Activated naive CD8-positive, alpha-beta T cell treated with anti-CD3 and anti-CD28 coated beads, Interleukin-2, amount 10 ng/mL, durations not matched to agents 7 days and 5 days (primary cell): ENCODE measurements at places on chromosomes 16 and 17.

DNA sequence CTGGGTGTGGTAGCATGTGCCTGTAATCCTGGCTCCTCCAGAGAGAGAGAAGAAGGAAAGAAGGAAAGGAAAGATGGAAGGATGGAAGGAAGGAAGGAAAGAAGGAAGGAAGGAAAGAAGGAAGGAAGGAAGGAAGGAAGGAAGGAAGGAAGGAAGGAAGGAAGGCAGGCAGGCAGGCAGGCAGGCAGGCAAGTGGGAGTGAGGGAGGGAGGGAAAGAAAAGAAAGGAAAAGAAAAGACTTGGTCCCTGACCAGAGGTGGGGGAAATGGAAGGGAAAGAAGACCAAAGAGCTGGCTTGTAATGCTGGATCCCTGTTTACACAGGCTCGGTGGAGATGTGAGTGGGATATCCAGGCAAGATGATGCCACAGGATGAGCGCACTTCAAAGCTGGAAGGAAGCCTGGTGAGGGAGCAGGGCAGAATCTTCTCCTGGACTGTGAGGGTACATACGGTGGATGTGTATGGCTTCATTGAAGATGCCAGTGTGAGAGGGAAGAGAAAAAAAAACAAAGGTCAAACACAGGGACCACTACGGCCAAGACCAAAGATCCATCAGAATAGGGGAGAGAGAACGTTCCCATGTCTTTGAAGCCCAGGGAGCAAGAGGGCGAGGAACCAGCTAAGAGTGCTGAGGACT is 2.1 kb downstream of the CES1 start:
- no peak for DNase-seq

GRCh38 chr17:81306898-81307510 is 11.9 kb upstream of the SLC38A10 start:
- no peak for DNase-seq

- no peak for DNase-seq
Observed at GRCh38 chr17:51818777-51819176, 339.7 kb downstream of the CA10 start.

DNA sequence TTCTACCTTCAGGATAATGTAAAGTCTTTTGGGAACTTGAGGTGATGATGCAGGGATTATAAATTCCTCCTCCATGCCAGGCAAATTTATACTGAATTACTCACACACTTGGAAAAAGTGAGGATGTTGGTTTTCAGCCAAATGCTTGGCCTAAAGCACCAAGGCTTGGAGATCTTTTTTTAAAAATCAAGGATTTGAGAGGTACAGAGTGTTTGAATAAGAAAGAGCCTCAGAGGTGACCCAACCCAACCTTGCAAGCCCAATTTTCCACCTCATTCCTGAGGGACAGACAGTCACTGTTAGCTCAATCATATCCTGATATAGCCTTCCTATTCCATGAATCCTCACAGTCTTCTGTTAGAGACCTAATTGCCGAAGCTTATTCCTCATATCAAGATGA is 14.0 kb downstream of the GRIN2A start:
- no peak for DNase-seq

DNA sequence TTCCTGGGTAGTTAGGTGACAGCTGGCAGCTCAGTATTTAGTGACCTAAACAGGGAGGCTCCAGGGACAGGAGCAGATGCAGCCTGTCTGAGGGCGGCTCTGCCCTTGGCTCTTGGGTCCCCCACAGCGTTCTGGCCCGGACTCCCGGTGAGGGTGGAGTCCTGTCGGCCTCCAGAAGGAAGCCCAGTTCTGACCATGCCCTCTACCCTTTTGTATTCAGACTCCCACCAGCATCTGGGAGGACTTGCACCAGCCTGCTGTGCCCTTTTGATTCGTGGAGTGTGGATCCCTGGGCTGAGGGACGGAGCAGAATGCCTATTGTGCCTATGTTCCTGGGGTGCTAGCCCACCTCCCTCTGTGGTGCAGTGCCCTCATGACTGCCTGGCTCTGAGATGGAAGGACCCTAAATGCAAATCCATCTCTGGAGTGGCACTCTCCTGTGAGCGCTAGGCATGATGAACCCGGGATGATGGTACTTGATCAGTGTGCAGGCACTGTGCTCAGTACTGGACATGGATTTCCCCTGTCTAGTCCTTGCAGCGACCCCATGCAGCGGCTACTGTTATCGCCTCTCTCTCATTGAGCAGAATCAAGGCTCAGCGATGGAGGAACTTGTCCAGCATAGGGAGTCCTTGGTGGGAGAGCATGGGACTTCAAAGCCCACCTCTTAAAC is 123.1 kb downstream of the SNX29 start:
- DNase-seq, result no peak

GRCh38 chr17:31696184-31696602 is 162.9 kb downstream of the COPRS start:
- no peak for DNase-seq

GRCh38 chr16:86730597-86730996 is 152.2 kb downstream of the FOXL1 start:
- no peak for DNase-seq

- no peak for DNase-seq
Observed at GRCh38 chr17:59845595-59846393, 46.9 kb downstream of the TUBD1 start.

GRCh38 chr17:53631486-53631885 is 191.2 kb upstream of the KIF2B start:
- no peak for DNase-seq

GRCh38 chr16:88014252-88014781 is 63.1 kb downstream of the BANP start:
- no peak for DNase-seq

DNA sequence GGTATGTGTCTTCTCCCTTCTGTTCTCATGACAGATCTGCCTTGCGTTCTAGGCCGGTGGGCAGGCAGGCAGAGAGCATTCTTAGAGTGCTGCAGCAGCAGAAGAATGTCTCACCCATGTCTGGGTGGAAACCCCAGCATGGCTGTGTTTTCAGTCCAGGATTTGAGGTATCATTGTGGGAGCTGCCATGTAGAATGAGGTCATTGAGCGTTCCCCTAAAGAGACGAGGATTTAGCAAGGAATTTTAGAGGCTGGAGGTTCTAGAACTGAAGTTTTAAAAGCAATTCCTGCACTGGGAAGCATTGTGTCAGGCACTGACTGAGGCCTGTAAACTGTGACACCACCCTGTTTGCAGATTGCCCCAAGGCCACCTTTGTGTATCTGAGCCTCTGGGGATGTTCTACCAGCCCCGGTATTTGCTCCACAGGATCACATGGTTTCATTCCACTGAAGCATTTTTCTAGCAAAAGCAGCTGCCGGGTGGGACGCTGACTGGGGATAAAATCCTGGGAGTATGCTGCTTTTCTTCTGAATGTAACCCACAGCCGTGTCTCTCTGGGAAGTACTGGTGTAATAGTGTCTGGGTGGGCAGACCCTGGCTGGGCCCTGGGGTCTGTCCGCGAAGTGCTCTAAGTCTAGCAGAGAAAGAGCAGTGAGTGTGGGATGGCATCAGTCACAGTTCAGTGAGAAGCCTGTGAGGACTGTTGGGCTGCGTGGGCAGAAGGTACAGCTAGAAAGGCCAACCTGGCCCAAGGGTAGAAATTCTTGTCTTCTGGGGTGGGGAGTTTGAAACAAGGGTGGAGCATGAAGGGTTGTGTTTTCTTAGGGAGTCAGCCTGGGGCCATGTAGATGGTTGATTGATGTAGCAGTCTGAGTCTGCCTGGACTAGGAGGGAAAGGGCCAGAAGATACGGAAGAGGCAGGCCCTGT is 30.2 kb downstream of the PLCD3 start:
- no peak for DNase-seq

DNA sequence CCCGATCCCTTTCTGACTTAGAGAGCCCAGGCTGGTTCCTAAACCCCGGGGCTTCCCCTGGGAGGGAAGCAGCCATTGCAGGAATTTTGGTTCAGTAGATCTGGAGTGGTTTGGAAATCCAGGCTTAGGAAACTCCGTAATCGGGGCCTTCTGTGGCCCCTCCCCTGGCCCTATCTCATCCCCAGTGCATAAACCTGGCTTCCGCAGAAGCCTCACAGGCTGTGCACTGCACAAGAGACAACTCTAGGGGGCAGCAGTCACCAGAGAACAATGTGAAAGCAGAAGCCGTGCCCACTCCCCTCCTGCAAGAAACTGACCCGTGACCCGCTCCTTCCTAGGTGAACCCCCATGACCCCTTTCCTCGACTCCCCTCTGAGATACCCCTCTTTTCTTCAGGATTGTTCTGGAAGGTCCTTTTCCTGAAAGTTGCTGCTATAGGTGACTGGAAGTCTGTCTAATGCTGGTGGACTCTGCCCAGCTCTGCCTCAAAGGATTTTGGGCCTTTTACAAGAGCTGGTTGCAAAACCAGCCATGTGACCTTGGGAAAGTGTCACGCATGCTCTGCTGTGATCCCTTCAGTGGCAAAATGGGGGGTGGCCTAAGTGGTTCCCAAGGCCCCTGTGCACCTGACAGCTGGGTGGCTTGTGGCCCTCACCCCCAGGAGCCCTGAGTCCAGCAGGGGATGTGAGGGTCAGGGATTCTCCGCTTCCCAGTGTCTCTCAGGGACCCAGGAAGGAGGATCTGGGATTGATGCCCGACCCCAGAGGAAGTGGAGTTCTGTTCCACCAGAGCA is 14.4 kb downstream of the GUCY2D start:
- peak; percentile 62 for DNase-seq

DNA sequence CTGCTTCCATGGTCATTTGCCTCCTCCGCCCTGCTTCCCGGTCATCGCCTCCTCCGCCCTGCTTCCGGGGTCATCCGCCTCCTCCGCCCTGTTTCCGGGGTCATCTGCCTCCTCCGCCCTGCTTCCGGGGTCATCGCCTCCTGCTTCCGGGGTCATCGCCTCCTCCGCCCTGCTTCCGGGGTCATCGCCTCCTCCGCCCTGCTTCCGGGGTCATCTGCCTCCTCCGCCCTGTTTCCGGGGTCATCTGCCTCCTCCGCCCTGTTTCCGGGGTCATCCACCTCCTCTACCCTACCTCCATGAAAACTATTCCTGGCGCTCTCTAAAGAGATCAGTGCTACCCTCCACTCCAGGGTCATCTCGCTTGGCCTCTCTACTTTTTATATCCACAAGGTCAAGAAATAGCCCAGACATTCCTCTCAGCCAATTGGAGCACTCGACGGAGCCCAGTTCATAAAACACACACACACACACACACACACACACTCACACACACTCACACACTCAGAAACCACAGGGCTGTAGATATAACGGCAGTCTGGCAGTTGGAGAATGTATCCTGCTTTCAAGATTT is 44.8 kb downstream of the TRARG1 start:
- DNase-seq, result no peak

DNA sequence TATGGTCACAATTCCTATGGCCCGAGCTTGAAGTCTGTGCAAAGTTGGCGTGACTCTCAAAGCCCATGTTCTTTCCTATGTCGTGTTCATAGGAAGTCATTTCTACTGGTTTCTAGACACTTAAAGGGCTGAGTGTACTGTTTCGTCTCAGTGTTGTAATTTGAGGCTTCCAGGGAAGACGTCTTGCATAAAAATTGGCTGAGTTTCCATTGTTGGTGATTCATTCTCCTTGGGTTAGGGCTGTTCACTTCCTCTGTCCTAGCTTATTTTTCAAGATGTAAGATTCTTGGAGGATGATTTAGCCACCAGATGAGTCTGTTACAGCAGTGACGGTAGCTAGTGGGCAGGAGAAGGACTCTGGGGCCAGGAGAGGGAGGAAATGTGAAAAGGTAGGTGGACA is 43.1 kb downstream of the PIK3R5 start:
- DNase-seq, result no peak

GRCh38 chr16:11602321-11602720 is 15.6 kb upstream of the LITAF start:
- no peak for DNase-seq

GRCh38 chr16:379961-380761 is 1.6 kb downstream of the PGAP6 start:
- DNase-seq, result peak; percentile 37

- DNase-seq, result no peak
Observed at GRCh38 chr17:51435641-51436091, 175.3 kb downstream of the UTP18 start.

DNA sequence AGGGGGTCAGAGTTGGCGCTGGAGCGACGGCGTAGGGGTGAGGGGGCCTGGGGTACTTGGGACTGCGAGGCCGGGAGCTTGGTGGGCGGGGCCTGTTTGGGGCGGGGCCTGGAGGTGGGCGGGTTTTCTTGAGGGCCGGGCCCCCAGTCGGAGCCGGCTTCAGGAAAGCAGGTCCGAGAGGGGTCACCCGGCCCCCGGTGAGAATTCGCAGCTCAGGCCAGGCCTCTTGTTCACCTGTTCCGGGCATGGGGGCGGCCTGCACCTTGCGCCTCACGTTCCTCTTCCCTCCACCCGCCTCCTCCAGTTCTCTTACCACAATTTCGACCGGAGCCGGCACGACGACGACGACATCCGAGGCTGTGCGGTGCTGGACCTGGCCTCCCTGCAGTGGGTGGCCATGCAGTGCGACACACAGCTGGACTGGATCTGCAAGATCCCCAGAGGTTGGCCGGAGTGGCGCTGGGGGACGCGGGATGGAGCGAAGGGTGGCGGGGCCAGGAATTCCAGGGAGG is 52.5 kb downstream of the MRC2 start:
- no peak for DNase-seq

DNA sequence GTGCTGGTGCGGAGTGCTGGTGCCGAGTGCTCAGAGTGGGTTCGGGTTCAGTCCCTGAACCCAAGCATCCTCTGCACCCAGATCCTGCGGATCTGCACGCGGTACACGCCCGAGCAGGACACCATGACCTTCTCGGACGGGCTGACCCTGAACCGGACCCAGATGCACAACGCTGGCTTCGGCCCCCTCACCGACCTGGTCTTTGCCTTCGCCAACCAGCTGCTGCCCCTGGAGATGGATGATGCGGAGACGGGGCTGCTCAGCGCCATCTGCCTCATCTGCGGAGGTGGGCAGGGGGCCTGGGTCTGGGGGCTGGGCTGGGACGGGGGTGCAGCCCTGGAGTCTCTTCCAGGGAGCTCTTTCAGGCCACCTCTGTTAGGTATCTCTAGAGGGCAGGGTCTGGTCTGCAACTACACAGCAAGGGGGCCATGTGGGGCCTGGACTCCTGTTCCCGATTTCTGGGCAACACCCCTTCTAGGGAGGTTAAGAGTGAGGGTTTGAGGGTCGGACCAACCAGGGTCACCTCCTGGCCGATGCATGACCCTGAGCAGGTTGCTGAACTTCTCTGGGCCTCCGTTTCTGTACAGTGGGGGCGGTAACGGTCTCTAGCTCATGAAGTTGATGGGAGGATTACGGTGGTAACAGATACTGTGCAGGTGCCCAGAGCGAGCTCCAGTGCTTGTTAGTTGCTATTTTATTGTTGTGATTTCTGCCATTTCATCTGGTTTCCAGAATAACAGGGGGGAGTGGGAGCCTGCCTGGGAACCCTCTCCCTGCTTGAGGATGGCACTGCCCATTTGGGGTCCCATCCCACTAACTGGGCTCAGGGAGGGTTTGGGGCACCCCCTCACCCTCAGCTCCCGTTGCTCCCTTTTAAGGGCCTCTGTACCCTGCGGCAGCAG is 10.1 kb downstream of the GJD3 start:
- no peak for DNase-seq

GRCh38 chr16:12027558-12028287 is 51.2 kb downstream of the SNX29 start:
- no peak for DNase-seq
